HCEC 1CT (cell line): ENCODE measurements at places on chromosomes 6 and 20.

- no peak for DNase-seq
Measured at GRCh38 chr20:56343861-56344381, 14.9 kb upstream of the FAM210B start.

DNA sequence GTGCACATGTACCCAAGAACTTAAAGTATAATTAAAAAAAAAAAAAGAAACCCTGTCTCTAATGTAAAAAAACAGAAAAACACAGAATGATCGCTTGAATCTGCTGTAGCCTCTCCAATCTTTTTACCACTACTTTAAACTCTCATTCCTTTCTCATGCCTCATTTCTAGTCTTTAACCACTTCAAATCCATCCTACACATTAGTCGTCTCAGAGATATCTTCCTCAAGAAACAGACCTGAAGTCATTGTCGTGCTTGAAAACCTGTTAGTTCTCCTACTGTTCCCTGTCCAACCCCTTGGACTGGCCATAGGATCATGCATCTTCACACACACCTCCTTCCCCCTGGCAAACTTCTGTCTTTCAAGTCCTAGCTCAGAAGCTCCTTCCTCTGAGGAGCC is 112.1 kb upstream of the BCLAF1 start:
- peak; percentile 59 for DNase-seq

GRCh38 chr20:38271608-38272120 is 11.1 kb upstream of the KIAA1755 start:
- DNase-seq, result peak; percentile 78

GRCh38 chr6:3708540-3708939 is 43.0 kb downstream of the PXDC1 start:
- no peak for DNase-seq

DNA sequence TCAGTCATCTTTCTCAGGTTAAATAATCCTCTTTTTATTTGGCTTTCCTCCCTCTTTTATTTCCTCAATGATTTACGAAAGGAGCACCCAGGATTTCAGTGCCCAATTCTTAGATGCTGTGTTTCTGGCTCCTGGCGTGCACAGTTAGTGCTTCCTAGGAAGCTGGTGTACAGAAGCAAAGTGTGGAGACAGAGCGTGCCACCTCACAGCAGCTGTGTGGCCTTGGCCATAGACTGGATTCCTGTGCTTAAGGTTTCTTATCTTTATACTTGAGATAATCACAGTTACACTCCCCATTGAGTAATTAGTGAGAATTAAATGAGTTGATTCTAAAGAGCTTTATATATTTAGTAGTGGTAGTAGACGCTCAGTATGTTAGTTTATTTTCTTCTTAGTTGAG is 39.7 kb upstream of the GJA1 start:
- no peak for DNase-seq

DNA sequence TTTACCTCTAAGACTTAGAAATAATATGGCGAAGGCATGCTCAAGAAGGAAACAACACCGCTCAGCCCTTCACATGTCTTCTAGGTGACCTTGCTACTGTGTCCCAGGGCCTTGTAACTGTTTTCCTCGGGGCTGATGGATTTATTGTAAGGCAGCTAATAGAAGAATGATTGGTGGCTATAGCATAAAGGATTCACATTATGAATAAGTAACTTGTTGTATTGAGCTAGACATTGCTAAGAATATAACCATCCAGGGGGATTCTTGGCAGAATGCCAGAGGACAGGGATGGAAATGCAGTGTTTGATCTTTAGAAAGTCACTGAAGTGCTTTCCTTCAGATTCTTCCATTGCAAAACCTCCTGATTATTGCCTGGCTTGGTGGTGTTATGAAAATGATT is 54.9 kb downstream of the PLEKHG1 start:
- DNase-seq, result no peak

- no peak for DNase-seq
Measured at GRCh38 chr20:54048481-54048880, 21.9 kb downstream of the BCAS1 start.

DNA sequence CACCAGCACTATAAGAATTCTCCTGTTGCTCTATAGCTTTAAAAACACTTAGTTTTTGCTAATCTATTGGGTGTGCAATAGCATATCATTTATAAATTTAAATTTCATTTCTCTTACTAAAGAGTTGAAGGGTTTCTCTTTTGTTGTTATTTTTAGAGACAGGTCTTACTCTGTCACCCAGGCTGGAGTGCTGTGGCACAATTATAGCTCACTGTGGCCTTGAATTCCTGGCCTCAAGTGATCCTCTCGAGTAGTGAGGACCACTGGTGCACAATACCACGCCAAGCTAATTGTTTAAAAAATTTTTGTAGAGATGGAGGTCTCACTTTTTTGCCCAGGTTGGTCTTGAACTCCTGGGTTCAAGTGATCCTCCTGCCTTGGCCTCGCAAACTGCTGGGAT is 6.2 kb upstream of the WRNIP1 start:
- DNase-seq, result no peak

DNA sequence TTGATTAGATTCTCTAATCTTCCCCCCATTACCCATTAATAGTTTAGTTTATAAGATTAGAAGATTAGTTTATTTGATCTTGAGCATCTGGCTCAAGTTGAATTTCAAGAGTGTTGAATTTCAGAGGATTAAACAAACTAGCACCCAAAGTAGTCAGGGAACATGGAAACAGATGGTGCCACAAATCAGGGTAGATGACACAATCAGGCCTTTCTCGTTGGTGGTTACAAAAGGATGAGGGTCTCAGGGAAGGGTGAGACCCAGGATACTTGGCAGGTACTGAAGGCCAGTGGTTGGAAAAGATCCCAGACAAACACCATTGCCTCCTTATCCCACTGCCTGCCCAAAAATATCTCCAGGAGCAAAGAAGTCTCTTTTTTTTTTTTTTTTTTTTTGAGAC is 29.5 kb upstream of the ADGRF1 start:
- DNase-seq, result no peak

DNA sequence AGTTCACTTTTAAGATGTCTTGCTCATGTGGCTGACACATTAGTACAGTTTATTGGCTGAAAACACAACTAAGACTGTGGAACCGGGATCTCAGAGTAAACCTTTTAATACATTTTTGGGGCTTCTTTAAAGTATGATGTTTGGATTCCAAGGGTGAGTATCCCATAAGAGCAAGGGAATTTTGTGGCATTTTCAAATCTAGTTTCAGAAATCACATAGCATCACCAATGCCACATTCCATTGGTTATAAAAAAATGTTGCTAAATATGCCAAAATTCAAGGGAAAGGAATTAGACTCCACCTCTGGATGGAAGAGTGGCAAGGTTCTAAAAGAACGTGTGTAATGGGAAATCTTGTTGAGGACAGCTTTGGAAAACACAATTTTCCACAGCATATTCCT is 338.6 kb downstream of the COL12A1 start:
- DNase-seq, result no peak

GRCh38 chr20:45727044-45727443 is 4.9 kb downstream of the SPINT4 start:
- no peak for DNase-seq

DNA sequence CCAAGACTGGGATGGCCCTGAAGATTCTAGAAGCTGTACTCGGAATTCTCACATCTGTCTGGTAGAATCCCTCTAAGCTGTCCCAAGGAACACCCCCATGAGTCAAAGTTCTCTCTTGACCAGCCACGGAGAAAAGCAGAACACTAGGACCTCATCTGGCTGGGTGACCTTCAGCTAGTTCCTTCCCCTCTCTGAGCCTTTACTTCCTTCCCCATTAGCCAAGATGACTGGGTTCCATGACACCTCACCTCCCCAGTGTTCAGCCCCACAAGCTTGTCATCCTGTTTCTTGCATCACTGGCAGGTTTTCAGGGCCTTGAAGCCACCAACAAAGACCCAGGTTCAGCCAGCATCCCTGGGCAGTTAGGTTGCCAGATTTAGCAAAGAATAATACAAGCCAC is 47.8 kb downstream of the MAFB start:
- no peak for DNase-seq

GRCh38 chr6:105997482-105997881 is 88.7 kb upstream of the PRDM1 start:
- no peak for DNase-seq

DNA sequence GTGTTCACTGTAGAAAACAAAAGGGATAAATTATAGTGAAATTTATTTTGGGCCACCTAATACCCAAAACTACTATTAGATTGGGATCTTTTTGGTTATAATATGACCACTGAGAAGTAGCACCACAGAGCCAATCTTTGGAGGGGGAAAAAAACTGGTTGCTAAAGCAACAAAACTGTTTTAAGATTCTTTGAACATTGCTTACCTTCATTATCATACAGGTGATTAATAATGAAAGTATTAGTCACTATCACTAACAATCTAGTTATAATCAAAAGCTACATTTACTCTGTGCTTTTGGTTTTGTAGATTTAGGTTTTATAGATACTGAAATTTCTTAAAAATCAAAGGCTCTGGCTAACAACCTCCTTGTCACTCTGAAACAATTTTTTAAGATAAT is 31.7 kb downstream of the STX7 start:
- DNase-seq, result no peak

- DNase-seq, result peak; percentile 64
Measured at GRCh38 chr6:141874930-141875602, 257.7 kb upstream of the GJE1 start.

- no peak for DNase-seq
Measured at GRCh38 chr20:2281563-2281962, 14.2 kb upstream of the TGM3 start.

DNA sequence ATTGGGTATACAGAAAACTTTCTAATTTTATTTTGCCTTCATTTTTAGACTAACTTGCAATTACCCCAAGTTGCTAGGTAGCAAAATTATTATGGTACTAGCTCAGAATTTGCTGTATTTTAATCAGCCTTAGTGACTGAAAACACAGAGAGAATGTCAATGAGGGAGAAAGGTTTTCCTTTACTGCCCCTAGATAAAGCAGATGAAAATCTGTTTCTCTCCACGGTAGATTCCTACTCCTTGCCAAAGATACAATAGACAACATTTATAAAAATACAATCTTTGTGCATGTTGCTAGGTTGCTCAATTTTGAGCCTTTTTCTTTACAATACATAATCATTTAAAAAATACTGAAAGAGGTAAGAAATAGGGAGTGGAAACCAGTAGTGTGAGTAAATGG is 222.2 kb downstream of the BCKDHB start:
- DNase-seq, result no peak

- DNase-seq, result no peak
Measured at GRCh38 chr6:148193063-148193680, 149.5 kb upstream of the SASH1 start.

GRCh38 chr6:169388395-169389166 is 134.9 kb upstream of the THBS2 start:
- DNase-seq, result no peak

- no peak for DNase-seq
Measured at GRCh38 chr6:34638834-34639736, 57.5 kb downstream of the ILRUN start.

DNA sequence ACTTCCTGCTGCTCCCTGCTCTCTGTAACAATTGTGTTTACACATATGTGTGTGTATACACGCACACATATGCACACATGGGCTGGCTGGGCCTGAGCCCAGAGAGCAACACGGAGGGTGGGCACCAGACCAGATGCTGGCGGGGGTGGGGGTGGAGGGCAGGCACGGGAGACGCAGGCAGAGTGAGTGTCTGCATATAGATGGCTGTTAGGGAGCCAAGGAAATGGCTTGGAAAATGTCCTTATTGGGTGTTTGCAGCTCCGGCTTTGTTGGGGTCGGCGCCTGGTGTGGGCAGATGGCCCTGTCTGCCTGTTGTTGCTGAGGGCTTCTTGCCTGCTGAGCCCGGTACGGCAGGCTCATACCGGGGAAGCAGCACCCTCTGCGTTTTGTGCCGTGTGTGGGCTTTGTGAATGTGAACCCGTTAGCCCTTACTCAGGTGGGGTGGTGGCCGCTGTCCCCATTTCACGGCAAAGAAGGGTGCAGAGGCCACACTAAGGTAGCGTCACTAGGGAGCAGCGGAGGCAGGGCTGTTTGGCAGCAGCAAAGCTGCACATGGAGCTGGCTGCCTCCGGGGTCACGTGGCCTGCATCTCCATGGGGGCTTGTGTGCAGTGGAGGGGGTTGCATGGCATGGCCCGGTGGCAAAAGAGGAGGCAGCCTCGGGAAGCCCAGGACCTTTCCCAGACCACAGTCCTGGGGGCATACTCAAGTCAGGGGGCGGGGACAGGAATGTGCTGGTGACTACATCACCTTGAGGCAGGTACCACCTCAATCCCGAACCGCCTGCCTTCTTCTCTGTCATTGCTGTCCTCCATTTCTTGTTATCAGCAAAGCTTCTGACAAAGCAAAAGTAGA is 47.4 kb upstream of the SRF start:
- no peak for DNase-seq

DNA sequence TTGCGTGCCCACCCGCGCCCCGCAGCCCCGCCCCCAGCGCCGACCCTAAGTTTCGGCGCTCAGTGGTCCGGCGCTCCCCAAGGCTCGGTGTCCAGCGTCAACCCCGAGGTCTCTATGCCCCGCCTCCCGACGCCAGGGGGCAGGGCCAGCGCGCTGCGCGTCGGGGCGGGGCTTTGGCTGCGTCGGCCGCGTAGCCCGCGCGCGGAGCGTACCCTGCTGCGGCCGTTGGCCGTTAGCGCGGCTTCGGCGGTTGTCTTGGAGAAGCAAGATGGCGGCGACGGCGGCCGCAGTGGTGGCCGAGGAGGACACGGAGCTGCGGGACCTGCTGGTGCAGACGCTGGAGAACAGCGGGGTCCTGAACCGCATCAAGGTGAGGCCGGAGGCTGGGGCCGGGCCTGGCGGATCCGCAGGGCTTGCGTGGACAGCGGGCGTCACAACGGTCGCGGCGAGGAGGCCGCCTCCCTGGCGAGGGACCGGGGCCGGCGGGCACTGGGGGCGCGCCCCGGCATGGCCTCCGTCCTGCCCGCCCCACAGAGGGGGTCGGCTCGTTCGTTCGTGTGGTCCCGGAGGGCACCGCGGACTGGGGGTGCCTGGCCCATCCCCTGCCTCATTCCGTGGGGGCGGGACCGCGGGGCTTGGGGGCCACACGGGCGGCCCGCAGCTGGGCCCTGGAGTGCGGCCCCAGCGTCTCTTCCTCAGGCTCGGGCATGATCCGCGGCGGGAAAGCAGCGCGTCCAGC is at the start of gene CEP43:
Gene CEP43, plus strand, starts transcription at position 253 of the 739 bp plus-strand sequence. Its CDS starts 16 bp downstream, at position 269.
- peak; percentile 95 for DNase-seq

- DNase-seq, result no peak
Measured at GRCh38 chr20:59961423-59961822, 3.2 kb downstream of the CDH26 start.

GRCh38 chr6:22925304-22925835 is 356.0 kb downstream of the HDGFL1 start:
- DNase-seq, result no peak

- no peak for DNase-seq
Measured at GRCh38 chr6:14670806-14671205, 553.2 kb downstream of the CD83 start.

GRCh38 chr6:30265181-30265580 is 52.0 kb upstream of the TRIM26 start:
- DNase-seq, result no peak

DNA sequence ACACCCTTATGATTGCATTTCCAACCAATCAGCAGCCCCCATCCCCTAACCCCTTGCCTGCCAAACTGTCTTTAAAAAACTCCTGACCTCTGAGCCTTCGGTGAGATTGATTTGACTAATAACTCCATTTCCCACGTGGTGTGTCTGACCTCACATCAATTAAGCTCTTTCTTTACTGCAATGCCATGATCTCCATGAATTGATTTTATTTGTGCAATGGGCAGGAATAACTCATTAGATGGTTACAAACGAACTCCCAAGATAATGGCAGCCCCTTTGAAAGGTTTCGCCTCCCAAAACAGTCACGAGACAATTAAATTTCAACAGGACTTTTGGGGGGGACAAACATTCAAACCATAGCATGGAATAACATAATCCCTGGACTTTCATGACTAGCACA is 161.2 kb downstream of the DOK5 start:
- no peak for DNase-seq
